RWPE2 (cell line): ENCODE measurements at places on chromosomes 12 and 14.

DNA sequence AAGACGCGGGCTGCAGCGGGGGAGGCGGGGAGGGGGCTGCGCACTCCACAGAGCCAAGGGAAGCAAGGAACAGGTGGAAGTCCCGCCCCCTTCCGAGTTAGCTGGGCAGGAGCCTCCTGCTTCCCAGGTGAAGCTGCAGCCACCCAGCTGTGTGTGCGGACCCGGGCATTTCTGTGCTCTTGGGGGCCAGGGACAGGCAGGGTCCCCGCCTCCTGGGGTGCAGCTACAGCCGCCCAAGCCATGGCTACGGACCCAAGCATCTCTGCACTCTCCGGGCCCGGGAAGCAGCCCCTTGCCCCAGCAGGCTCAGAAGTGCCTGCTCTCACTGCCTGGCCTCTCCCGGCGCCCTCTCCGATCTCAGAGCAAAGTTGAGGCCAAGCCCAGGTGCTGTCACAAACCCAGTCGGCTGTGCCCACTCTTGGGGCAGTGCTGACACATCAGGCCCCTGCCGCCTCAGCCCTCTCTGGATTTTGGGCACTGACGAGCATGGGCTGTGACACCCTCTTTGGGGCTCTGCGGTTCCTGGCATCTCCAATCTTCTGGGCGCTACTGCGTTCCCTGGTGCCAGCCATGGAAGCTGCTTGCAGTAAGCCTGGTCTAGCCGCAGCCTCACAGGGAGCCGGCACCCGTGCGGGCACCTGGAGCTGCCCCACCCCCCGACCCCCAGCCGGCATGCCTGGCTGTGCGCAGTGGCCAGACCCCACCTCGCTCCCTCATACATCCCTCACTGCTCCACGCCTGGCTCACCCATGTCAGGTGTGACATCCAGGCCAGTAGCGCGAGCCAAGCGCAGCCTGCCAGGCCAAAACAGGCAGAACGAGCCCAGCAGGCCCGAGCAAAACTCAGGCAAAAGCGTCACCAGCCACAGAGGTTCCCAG lies 8.5 kb upstream of the MGAT4C start:
- no peaks in the 10 kb centered on the region for H3K36me3 ChIP-seq
- DNase-seq = no peak
- no peaks in the 10 kb centered on the region for H3K27me3 ChIP-seq
- H3K4me3 ChIP-seq = no peak overlapping the region
- no peaks in the 10 kb centered on the region for H3K4me1 ChIP-seq
- H3K27ac ChIP-seq = no peak overlapping the region

- no peaks in the 10 kb centered on the region for H3K36me3 ChIP-seq
- no peaks in the 10 kb centered on the region for H3K4me1 ChIP-seq
- H3K27me3 ChIP-seq = no peaks in the 10 kb centered on the region
- no peak overlapping the region for H3K27ac ChIP-seq
- DNase-seq = peak; percentile 22
- H3K4me3 ChIP-seq = no peak overlapping the region
Measured at GRCh38 chr14:90788031-90788430, 28.2 kb downstream of the TTC7B start.

GRCh38 chr14:99541677-99542470 lies 60.7 kb downstream of the CCNK start:
- H3K4me3 ChIP-seq = no peak overlapping the region
- H3K27ac ChIP-seq = peak overlapping the region; percentile 16
- H3K27me3 ChIP-seq = no peaks in the 10 kb centered on the region
- H3K4me1 ChIP-seq = peaks cover 30% of the 10 kb centered on the region

DNA sequence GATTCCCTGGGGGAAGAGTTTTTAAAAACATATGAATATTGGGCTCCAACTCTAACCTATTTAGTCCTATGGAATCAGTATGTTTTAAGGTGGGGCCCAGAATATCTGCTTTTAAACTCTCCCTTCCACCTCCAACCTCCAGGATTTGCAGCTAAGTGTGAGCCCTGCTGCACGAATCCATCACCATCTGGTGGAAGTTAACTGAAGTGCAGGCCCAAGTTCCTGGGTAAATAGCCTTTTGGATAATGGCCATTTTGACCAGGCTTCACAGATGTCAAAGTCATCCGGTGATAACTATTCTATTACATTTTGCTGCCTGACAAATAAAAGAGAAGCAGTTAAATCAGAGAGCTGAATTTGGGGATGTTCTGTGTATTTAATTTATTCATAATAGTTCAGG lies 58.1 kb upstream of the RMST start:
- DNase-seq = no peak
- no peaks in the 10 kb centered on the region for H3K36me3 ChIP-seq
- H3K27me3 ChIP-seq = no peaks in the 10 kb centered on the region
- no peak overlapping the region for H3K27ac ChIP-seq
- H3K4me3 ChIP-seq = no peak overlapping the region

DNA sequence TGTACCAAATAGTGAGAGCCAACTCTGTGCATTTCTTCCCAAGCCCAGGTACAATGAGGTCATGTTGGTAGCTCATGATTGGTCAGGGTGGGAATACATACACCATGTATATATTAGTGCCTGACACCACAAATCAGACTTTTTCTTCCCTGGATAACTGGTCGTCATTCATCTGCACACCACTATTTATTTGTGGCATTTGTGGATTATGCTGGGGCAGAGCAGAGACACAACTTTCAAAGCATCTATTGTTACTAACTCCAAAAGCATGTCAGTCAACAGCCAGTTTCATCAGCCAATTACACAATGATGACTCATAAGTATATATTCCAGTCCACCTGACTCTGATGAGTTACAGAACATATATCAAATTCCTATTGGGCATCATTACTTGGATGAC lies 181.7 kb downstream of the ADAMTS20 start:
- H3K27me3 ChIP-seq = no peaks in the 10 kb centered on the region
- H3K36me3 ChIP-seq = no peaks in the 10 kb centered on the region
- peak overlapping the region; percentile 5 for H3K27ac ChIP-seq
- peaks cover 8% of the 10 kb centered on the region for H3K4me1 ChIP-seq
- DNase-seq = no peak
- H3K4me3 ChIP-seq = no peak overlapping the region

DNA sequence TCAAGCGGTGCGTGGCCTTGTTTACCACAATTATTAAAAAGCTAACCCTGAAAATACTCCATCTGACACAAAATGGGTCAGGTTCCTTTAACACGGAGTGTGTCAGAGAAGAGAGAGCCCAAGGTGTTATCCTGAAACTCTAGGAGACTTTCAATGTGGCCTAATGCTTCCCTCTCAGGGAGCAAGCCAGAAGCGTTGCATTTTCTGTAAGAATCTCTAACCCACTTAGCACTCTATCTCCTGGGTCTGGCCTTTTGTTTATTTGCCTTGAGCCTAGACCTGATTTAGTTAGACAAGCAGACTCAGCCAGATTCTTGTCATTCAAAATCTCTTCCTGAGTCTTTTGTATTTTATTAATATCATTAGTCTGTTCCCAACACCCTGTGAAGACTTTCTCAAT lies 184.0 kb upstream of the SYT1 start:
- H3K4me1 ChIP-seq = no peaks in the 10 kb centered on the region
- DNase-seq = no peak
- no peaks in the 10 kb centered on the region for H3K36me3 ChIP-seq
- no peak overlapping the region for H3K27ac ChIP-seq

- DNase-seq = no peak
- H3K4me1 ChIP-seq = no peaks in the 10 kb centered on the region
- no peak overlapping the region for H3K4me3 ChIP-seq
- no peaks in the 10 kb centered on the region for H3K36me3 ChIP-seq
Measured at GRCh38 chr14:48401321-48401720, 725.9 kb upstream of the MDGA2 start.

GRCh38 chr14:101130861-101131260 lies 227.3 kb upstream of the RTL1 start:
- no peaks in the 10 kb centered on the region for H3K4me1 ChIP-seq
- H3K36me3 ChIP-seq = no peaks in the 10 kb centered on the region
- no peak overlapping the region for H3K4me3 ChIP-seq
- no peak overlapping the region for H3K27ac ChIP-seq

DNA sequence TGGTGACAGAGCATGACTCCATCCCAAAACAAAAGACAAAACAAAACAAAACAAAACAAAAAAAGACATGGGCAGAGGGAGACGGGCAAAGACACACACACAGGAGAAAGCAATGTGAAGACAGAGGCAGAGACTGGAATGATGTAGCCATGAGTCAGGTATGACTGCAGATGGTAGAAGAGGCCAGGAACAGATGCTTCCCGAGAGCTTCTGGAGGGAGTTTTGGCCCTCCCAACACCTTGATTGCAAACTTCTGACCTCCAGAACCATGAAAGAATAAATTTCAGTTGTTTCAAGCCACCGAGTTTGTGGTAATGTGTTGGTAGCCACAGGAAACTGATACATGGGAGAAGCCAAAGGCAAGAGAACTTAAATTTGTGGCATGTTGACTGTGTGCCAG lies 27.1 kb downstream of the VWF start:
- no peaks in the 10 kb centered on the region for H3K27me3 ChIP-seq
- H3K27ac ChIP-seq = peak overlapping the region; percentile 28
- no peaks in the 10 kb centered on the region for H3K36me3 ChIP-seq
- no peak overlapping the region for H3K4me3 ChIP-seq
- H3K4me1 ChIP-seq = peaks cover 24% of the 10 kb centered on the region

DNA sequence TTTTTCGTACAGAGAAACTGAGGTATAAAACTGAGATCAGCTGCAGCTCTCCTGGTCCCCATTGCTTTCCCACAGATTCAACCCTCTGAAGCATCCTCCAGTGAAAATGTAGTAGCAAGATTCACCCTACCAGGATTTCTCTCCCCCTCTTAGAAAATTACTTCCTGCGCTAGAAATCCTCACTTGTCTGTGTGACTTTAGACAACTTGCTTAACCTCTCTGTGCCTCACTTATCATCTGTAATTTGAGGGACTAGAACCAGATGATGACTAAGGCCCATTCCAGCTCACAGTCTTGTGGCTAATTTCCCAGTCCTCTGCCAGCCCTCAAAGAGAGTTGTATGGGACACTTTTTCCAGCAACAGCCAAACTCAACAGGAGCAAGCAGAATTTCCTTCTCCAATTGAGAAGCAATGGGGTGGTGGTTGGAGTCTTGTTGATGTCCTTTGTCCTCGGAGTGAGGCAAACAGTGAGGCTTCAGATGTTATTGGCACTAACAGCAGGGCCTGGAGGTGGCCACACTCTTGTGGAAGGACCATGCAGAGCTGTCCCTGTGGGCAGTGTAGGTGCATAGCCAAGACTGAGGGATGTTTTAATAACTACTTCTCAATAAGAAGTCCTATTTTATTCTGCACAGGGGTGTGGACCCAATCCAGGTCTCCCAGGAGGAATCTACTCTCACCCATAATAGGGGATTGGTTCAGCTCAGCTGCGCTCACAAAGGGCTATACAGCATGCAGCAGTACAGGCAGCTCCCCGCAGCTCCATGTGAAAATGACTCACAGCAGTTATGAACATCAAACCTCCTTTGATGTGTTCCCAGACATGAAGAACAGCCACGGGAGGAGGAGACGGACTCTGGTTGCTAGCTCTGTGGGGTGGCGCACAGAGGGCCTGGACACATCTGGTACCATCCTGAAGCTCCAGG lies 200.1 kb downstream of the DAD1 start:
- peaks cover 38% of the 10 kb centered on the region for H3K4me1 ChIP-seq
- DNase-seq = no peak
- no peaks in the 10 kb centered on the region for H3K27me3 ChIP-seq
- peak overlapping the region; percentile 76 for H3K27ac ChIP-seq
- H3K4me3 ChIP-seq = no peak overlapping the region

GRCh38 chr14:54427871-54428270 lies 13.3 kb downstream of the CNIH1 start:
- DNase-seq = no peak
- no peaks in the 10 kb centered on the region for H3K27me3 ChIP-seq
- H3K4me1 ChIP-seq = no peaks in the 10 kb centered on the region
- H3K36me3 ChIP-seq = peaks cover 89% of the 10 kb centered on the region
- no peak overlapping the region for H3K4me3 ChIP-seq

- no peak for DNase-seq
- peaks cover 13% of the 10 kb centered on the region for H3K4me1 ChIP-seq
Measured at GRCh38 chr12:26374934-26375680, 179.7 kb downstream of the SSPN start.

- DNase-seq = no peak
- peak overlapping the region; percentile 9 for H3K4me3 ChIP-seq
- H3K4me1 ChIP-seq = no peaks in the 10 kb centered on the region
- H3K36me3 ChIP-seq = no peaks in the 10 kb centered on the region
Measured at GRCh38 chr14:41749429-41749828, 142.8 kb downstream of the LRFN5 start.

- H3K4me3 ChIP-seq = no peak overlapping the region
- H3K4me1 ChIP-seq = no peaks in the 10 kb centered on the region
- no peaks in the 10 kb centered on the region for H3K36me3 ChIP-seq
- no peak overlapping the region for H3K27ac ChIP-seq
- DNase-seq = no peak
- no peaks in the 10 kb centered on the region for H3K27me3 ChIP-seq
Measured at GRCh38 chr12:72468505-72468904, 196.3 kb downstream of the TRHDE start.

DNA sequence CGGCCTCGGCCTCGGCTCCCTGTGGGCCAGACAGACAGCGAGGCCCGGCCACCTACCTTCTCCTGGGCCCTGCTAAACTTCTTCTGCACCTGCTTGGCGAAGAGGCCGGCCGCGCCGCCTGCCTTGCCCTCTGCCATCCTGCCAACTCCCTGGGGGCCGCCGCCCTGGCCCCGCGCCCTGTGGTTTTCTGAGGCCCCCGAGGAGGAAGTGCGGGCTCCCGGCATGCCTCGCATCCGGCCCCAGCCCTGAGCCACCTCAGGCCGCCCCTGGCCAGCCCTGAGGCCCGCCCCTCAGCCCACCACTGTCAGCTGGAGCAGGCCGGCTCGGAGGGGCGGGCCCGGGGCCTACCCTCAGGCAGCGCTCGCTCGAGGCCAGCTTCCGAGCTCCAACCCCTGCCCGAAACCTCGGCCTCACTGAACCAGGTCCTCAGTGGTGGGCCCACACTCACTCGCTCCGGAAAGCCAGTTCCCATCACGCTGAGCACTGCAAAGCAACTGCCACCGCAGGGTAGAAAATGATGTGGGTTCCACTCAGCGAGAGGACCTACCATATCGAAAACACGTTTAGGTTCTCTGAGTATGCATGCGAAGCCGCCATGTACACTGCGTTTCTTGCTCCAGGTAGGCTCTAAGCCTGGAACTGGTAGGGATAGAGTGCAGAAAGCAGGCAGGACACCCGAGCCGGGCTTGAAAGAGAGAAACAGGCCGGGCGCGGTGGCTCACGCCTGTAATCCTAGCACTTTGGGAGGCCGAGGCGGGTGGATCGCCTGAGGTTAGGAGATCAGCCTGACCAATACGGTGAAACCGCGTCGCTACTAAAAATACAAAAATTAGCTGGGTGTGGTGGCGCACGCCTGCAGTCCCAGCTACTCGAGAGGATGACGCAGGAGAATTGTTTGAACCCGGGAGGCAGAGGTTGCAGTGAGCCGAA lies at the start of gene BIN2:
TSS of gene BIN2 (minus strand) at position 209 of the 930 bp plus-strand sequence. CDS start at position 137, 72 bp downstream.
- DNase-seq = no peak
- no peaks in the 10 kb centered on the region for H3K27me3 ChIP-seq
- no peak within 1 kb of the TSS for H3K27ac ChIP-seq
- H3K4me3 ChIP-seq = no peak within 1 kb of the TSS
- H3K36me3 ChIP-seq = no peaks in the 10 kb centered on the region
- peaks cover 2% of the 10 kb centered on the region for H3K4me1 ChIP-seq
